Astrocyte (in vitro differentiated cells and primary cell): ENCODE measurements at places on chromosomes 12 and 14. TPM values are rescaled to one million over a fixed set of nuclear protein-coding genes. Genes with fewer than 3 reads are reported as not detected.

DNA sequence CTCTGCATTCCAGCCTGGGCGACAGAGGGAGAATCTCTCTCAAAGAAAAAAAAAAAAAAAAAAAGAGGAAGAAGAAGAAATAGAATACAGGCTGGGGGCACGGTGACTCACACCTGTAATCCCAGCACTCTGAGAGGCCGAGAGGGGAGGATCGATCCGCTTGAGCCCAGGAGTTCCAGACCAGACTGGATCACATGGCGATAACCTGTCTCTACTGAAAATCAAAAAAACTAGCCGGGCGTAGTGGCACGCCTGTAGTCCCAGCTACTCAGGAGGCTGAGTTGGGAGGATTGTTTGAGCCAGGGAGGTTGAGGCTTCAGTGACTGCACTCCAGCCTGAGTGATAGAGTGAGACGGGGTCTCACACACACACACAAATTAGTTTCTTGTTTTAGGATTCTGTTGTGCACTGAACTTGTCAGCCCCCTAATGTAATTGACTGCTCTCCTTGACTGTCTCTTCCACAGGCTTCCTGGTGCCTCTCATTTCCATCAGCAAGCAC lies 963 bp upstream of the TINF2 start:
- peak; percentile 25 for DNase-seq
- H3K36me3 ChIP-seq: peaks cover 27% of the 10 kb centered on the region
- H3K27ac ChIP-seq: peak overlapping the region; percentile 98
- H3K4me1 ChIP-seq: peaks cover 30% of the 10 kb centered on the region
- H3K27me3 ChIP-seq: no peaks in the 10 kb centered on the region
- peak overlapping the region; percentile 74 for H3K4me3 ChIP-seq

DNA sequence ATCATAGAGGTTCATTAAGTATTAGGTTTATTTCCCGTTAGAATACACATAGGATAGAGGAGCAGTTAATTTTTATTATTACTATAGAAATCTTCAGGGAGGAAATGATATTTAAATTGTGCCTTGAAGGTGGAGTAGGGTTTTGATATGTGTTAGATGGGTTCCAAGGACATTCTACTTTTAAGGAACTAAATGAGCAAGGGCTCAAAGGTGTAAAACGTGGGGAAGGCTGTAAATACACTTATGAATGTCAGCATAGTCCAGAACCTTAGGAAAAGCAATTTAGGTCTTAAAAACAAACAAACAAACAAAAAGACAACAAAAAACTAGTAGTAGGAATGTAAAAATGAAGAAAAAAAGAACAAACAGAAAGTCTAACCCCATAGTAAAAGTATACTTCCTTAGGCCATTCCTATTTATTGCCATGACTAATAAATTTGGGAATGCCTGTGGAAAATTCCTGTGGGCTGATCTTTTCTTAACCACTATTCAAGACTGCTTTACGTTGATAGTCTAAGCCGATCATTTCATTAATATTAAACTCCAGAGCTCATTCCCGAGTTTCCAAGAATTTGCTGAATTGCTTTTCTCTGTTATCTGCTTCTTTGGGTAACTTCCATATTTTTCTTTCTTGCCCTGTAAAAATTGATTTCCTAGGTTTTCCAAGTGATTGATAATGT lies 180.3 kb downstream of the RAD51B start:
- no peak overlapping the region for H3K4me3 ChIP-seq
- peaks cover 17% of the 10 kb centered on the region for H3K4me1 ChIP-seq
- H3K27ac ChIP-seq: peak overlapping the region; percentile 75

GRCh38 chr14:39015964-39016577 lies 87.0 kb downstream of the SEC23A start:
- DNase-seq: no peak
- no peaks in the 10 kb centered on the region for H3K36me3 ChIP-seq

- no peaks in the 10 kb centered on the region for H3K4me1 ChIP-seq
- H3K27me3 ChIP-seq: peaks cover 8% of the 10 kb centered on the region
- no peak overlapping the region for H3K4me3 ChIP-seq
- no peaks in the 10 kb centered on the region for H3K36me3 ChIP-seq
- peak; percentile 49 for DNase-seq
- H3K27ac ChIP-seq: no peak overlapping the region
These were observed 3.4 kb upstream of the RNASE7 start for GRCh38 chr14:21038441-21039422.

DNA sequence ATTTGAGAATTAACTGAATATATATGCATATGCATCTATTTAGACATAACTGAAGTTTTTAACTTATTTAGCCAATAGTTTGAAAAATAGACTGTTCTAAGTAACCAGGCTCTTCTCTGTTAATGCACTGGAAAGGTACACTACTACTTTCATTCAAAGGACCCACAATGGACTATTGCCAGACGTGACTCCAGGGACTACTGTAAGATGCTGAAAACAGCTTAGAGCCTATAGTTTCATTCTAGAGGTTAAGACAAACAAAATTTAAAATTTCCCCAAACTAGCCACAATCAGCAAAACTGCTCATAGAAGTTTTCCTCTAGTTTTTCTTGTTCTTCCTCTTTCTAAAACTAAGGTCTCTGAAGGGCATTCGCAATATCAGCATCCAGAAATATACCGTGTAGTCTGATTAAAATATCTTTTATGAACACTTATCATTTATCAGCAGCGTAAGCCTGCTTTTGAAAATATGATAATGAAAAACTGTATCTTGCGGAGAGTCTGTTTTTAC lies 10.4 kb downstream of the APPL2 start:
- DNase-seq: no peak
- no peak overlapping the region for H3K4me3 ChIP-seq
- peaks cover 14% of the 10 kb centered on the region for H3K36me3 ChIP-seq
- H3K27ac ChIP-seq: no peak overlapping the region

- H3K4me1 ChIP-seq: peaks cover 11% of the 10 kb centered on the region
- H3K4me3 ChIP-seq: no peak overlapping the region
- no peak for DNase-seq
- no peak overlapping the region for H3K27ac ChIP-seq
- no peaks in the 10 kb centered on the region for H3K27me3 ChIP-seq
- H3K36me3 ChIP-seq: no peaks in the 10 kb centered on the region
These were observed 44.5 kb downstream of the CHGA start for GRCh38 chr14:92967346-92967926.

GRCh38 chr14:20501346-20501745 lies 4.0 kb upstream of the RNASE10 start:
- no peaks in the 10 kb centered on the region for H3K4me1 ChIP-seq
- H3K4me3 ChIP-seq: no peak overlapping the region
- no peaks in the 10 kb centered on the region for H3K36me3 ChIP-seq
- peak; percentile 18 for DNase-seq
- no peaks in the 10 kb centered on the region for H3K27me3 ChIP-seq

- H3K27ac ChIP-seq: no peak overlapping the region
- no peaks in the 10 kb centered on the region for H3K36me3 ChIP-seq
- no peak for DNase-seq
- no peaks in the 10 kb centered on the region for H3K27me3 ChIP-seq
- H3K4me1 ChIP-seq: peaks cover 6% of the 10 kb centered on the region
These were observed 584 bp upstream of the DDHD1 start for GRCh38 chr14:53153702-53154112.

DNA sequence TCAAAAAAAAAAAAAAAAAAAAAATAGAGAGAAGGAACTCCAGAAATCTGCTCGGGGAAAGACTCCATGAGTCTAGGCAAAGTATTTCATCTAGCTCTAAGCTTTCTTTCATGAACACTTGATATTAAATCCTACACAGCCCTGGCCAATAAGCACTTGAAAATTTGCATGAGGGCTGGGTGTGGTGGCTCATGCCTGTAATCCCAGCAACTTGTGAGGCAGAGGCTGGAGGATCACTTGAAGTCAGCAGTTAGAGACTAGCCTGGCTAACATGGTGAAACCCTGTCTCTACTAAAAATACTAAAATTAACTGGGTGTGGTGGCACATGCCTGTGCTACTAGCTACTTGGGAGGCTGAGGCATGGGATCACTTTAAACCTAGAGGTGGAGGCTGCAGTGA lies 13.1 kb upstream of the METAP2 start:
- no peak for DNase-seq
- no peak overlapping the region for H3K4me3 ChIP-seq
- H3K36me3 ChIP-seq: no peaks in the 10 kb centered on the region
- no peaks in the 10 kb centered on the region for H3K27me3 ChIP-seq
- H3K4me1 ChIP-seq: no peaks in the 10 kb centered on the region
- no peak overlapping the region for H3K27ac ChIP-seq

DNA sequence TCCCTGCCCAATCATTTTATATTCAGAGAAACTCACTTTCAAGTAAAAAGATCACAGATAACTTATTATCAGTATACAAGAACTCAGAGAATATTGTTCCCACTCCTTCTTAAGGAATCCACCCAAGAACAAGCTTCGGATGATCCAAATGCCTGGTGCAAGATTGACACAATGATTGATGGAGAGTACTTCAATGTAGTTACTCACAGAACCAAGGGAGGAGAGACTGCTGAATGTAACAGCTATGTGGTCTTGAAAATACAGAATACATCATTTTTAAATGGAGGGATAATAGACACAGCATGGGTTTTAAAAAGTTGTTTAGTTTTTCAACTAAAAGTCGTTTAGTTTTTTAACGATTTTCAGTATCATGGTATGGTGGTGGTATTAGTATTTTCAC lies 38.4 kb upstream of the SELPLG start:
- H3K36me3 ChIP-seq: peaks cover 37% of the 10 kb centered on the region
- H3K4me3 ChIP-seq: no peak overlapping the region
- H3K4me1 ChIP-seq: peaks cover 6% of the 10 kb centered on the region
- H3K27ac ChIP-seq: no peak overlapping the region

GRCh38 chr14:76045773-76046172 lies 60.2 kb downstream of the IFT43 start:
- DNase-seq: no peak
- H3K27me3 ChIP-seq: no peaks in the 10 kb centered on the region
- H3K4me3 ChIP-seq: no peak overlapping the region
- no peaks in the 10 kb centered on the region for H3K36me3 ChIP-seq

GRCh38 chr12:113005762-113006161 lies 27.4 kb downstream of the OAS2 start:
- H3K27me3 ChIP-seq: no peaks in the 10 kb centered on the region
- H3K4me1 ChIP-seq: peaks cover 18% of the 10 kb centered on the region

- H3K36me3 ChIP-seq: no peaks in the 10 kb centered on the region
- peaks cover 11% of the 10 kb centered on the region for H3K4me1 ChIP-seq
- H3K4me3 ChIP-seq: peak overlapping the region; percentile 20
- H3K27ac ChIP-seq: no peak overlapping the region
- H3K27me3 ChIP-seq: no peaks in the 10 kb centered on the region
These were observed 164.8 kb downstream of the ZFP36L1 start for GRCh38 chr14:68627868-68628604.

- DNase-seq: no peak
- no peaks in the 10 kb centered on the region for H3K27me3 ChIP-seq
- H3K4me1 ChIP-seq: no peaks in the 10 kb centered on the region
- H3K4me3 ChIP-seq: no peak overlapping the region
- H3K27ac ChIP-seq: no peak overlapping the region
These were observed 65.5 kb upstream of the BDKRB2 start for GRCh38 chr14:96139169-96139568.

- H3K27me3 ChIP-seq: peaks cover 19% of the 10 kb centered on the region
- no peak overlapping the region for H3K4me3 ChIP-seq
- no peaks in the 10 kb centered on the region for H3K36me3 ChIP-seq
- H3K27ac ChIP-seq: peak overlapping the region; percentile 21
- peak; percentile 88 for DNase-seq
- peaks cover 25% of the 10 kb centered on the region for H3K4me1 ChIP-seq
These were observed 185.0 kb upstream of the NRXN3 start for GRCh38 chr14:77985211-77985615.

GRCh38 chr12:29781188-29781587 lies 2.6 kb downstream of the TMTC1 start:
- no peak for DNase-seq
- H3K4me1 ChIP-seq: peaks cover 10% of the 10 kb centered on the region
- H3K4me3 ChIP-seq: no peak overlapping the region
- H3K36me3 ChIP-seq: no peaks in the 10 kb centered on the region
- H3K27me3 ChIP-seq: peaks cover 20% of the 10 kb centered on the region
- H3K27ac ChIP-seq: no peak overlapping the region

DNA sequence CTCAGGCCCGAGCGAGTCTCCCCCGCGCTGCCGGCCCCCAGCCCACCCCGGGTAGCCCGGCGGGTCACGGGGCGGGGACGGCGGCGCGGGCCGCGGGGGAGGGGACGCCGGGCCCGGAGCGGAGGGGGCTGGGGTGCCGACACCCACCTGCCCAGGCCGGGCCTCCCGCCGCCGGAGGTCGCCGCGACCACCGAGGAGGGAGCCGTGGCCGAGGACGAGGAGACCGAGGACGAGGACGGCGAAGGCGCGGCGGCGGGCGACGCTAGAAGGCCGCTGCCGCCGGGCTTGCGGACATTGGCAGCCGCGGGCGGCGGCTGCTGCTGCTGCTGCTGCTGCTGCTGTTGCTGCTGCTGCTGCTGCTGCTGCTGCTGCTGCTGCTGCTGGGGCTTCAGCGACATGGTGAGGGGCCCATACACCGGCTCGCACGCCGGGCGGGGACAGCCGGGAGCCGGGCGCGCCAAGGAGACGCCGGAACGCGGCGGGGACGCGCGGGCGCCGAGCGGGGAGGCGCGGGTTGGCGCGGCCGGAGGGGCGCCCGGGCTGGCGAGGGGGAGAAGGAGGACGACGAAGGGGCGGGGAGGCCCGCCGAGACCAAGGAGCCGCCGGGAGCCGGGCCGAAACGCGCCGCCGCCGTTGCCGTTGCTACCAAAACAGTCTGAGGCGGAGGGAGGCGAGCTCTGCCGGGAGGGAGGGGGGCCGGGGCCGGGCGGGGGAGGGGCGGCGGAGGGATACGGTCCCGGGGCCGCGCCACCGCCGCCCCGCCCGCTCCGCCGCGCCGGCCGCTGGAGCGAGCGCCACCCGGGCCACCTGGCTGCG lies at the start of gene ATXN2:
Gene ATXN2 (minus strand): TSS at position 679 of the 816 bp plus-strand sequence. CDS start 281 bp downstream, at position 398.
- H3K27ac ChIP-seq: peak within 1 kb of the TSS; percentile 99
- DNase-seq: no peak
- H3K27me3 ChIP-seq: no peaks in the 10 kb centered on the region
- H3K36me3 ChIP-seq: no peaks in the 10 kb centered on the region
- peak within 1 kb of the TSS; percentile 88 for H3K4me3 ChIP-seq

- no peak overlapping the region for H3K27ac ChIP-seq
- H3K36me3 ChIP-seq: no peaks in the 10 kb centered on the region
- DNase-seq: no peak
- H3K4me1 ChIP-seq: no peaks in the 10 kb centered on the region
These were observed 85.7 kb upstream of the TBX3 start for GRCh38 chr12:114769634-114770033.

- no peaks in the 10 kb centered on the region for H3K36me3 ChIP-seq
- DNase-seq: no peak
- no peak overlapping the region for H3K27ac ChIP-seq
- H3K4me3 ChIP-seq: no peak overlapping the region
- H3K4me1 ChIP-seq: no peaks in the 10 kb centered on the region
These were observed 563.9 kb upstream of the LMO3 start for GRCh38 chr12:17169726-17170471.

Gene PRB2
- total RNA-seq: not detected in 2 replicates

Gene SERPINA5
- 0.23 and 0.36 TPM in 2 replicates for total RNA-seq

Gene PZP
- total RNA-seq: not detected in 2 replicates

Gene TSPAN19
- total RNA-seq: not detected in 2 replicates

Gene ZFYVE26
- 26.3 and 27.4 TPM in 2 replicates for total RNA-seq

Gene RIMKLB
- total RNA-seq: 34.1 and 36.6 TPM in 2 replicates
